ENCODE measurements at places on chromosomes 2 and 18.

- no peaks in the 10 kb centered on the region for H3K4me1 ChIP-seq
- H3K4me3 ChIP-seq, result no peak overlapping the region
- DNase-seq, result no peak
Measured at GRCh38 chr18:8765783-8766463, 60.6 kb downstream of the MTCL1 start.

DNA sequence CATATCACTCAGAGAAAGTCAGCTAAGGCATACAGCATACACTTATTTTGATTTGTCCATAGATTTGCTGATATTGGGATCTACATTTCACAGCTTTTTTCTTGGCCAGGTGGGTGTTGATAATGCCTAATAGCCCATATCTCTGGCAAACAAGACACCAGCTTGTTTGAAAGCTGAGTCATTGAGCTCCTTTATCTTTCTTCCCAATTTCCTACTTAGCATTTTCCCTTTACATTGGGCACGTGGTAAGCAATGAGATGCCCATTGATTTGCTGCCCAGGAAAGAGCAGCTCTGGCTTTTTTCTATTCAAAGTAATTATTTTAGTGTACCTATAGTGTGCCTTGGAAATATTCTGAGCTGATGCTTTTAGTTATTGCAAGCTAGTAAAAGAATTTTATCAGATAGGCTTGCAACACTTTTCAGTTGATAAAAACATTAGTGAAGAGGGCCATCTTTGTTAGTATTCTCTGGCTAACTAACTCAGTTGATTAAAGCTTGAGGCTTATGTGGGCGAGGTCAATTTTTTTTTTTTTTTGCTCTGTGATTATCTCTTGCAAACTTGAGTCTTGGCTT is 79.6 kb downstream of the OSBPL6 start:
- no peaks in the 10 kb centered on the region for H3K27me3 ChIP-seq
- no peaks in the 10 kb centered on the region for H3K36me3 ChIP-seq
- H3K4me1 ChIP-seq, result no peaks in the 10 kb centered on the region
- H3K4me3 ChIP-seq, result no peak overlapping the region
- H3K27ac ChIP-seq, result no peak overlapping the region
- no peak for DNase-seq

DNA sequence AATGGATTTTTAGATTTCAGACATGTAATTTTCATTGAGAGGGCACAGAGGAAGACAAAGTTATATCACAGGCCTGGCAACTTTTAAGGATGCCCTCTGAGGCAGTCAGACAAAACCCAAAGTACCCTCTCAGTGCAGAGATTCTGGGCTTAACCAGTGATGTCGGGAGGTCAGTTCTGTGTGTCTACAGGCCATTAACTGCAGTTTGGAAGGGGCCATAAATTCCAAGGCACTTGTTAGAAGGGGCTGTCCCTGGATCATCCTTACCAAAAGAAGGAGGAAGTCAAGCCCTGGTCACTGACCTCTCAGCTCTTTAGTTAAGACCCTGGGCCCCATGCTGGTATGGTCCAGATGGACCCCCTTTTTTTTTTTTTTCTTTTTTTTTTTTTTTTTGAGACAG is 60.7 kb downstream of the LRRFIP1 start:
- H3K27ac ChIP-seq, result peak overlapping the region; percentile 94
- H3K36me3 ChIP-seq, result peaks cover 2% of the 10 kb centered on the region
- DNase-seq, result no peak
- peaks cover 46% of the 10 kb centered on the region for H3K4me1 ChIP-seq
- H3K27me3 ChIP-seq, result no peaks in the 10 kb centered on the region

DNA sequence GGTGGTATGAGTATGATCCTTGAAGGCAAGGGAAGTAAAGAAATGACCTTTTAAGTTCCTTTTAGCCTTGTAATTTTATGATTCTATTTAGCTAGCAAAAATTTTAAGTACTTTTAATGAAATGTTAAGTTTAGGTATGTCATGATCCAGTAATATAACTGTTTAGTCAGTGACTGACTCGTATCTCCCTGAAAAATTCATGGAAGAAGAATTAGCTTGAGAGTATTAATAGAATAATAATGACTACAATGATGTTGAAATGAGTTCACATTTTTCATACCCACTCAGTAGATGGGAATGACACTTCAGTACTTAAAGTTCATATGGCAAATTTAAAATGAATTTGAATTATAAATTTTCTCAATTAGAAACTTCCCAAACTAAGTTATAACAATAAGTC is 14.6 kb downstream of the RAB3GAP1 start:
- no peak overlapping the region for H3K4me3 ChIP-seq
- no peaks in the 10 kb centered on the region for H3K4me1 ChIP-seq
- H3K36me3 ChIP-seq, result no peaks in the 10 kb centered on the region
- DNase-seq, result no peak
- H3K27ac ChIP-seq, result no peak overlapping the region

DNA sequence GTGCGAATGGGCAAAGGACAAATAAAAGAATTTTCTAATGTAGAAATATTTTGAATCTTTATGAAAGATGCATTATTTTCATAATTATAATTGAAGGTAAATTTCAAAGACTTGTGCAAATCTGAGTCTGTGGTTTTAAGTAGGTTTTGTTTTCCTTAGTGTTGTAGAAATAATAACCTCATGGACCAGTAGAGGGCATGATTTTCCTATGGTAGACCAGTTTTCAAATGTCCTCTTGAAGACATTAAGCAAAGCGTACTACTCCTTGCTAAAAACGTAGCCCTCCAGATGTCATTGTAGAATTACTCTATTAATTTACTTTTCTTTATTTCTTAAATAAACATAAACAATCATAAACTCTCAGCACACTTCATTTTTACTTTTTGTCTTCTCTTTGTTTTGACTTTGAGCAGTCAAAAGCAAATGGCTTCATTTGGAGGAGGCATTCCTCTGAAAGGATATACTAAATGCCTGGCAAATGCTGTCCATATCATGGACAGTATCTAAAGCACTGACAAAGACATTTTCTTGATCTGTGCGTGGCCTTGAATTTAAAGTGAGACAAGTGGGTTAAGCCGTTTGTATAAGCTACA is 85.8 kb upstream of the FAM237A start:
- DNase-seq, result no peak
- no peaks in the 10 kb centered on the region for H3K36me3 ChIP-seq
- H3K4me1 ChIP-seq, result no peaks in the 10 kb centered on the region

- no peak for DNase-seq
- H3K4me3 ChIP-seq, result peak overlapping the region; percentile 56
- peak overlapping the region; percentile 75 for H3K27ac ChIP-seq
- no peaks in the 10 kb centered on the region for H3K36me3 ChIP-seq
- no peaks in the 10 kb centered on the region for H3K27me3 ChIP-seq
Measured at GRCh38 chr2:42132191-42132965, 36.8 kb upstream of the EML4 start.

DNA sequence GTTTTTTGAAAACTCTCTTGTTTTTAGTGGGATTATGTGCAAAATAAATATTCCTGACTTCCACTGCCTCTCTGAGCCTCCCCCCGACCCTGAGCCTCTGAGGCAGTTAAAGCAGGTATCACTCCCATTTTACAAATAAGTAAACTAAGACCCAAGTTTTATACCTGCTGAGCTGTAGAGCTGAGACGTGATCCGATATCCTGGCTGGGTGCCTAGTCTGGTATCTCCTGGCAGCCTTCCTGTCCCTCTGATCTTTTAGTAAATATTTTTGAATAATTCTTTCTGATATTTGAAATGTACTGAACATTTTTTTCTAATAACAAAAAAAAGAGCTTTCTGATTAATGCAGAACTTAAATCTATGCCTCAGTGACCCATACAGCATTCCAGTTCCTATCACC is 108.3 kb upstream of the NOSTRIN start:
- no peak overlapping the region for H3K4me3 ChIP-seq
- H3K27ac ChIP-seq, result no peak overlapping the region
- DNase-seq, result no peak
- no peaks in the 10 kb centered on the region for H3K4me1 ChIP-seq

DNA sequence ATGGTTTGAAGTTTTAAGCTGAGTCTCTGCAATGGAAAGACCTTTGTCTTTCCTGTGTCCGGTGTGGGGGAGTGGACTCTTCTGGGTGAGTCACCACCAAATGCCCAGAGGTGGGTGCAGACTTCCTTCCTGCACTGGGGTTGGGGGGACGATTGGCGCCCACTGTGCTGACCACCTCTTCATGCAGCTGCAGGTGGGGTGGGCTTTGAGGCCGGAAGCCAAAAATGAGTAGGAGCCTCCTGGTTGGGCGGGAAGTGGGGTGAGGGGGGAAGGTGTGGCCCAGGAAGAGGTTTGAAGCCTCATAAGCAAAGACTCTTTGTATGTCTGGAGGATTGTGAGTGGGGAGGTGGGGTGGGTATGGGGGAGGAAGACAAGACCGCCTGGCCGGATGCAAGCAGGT is 27.6 kb downstream of the PAX8 start:
- DNase-seq, result no peak
- no peaks in the 10 kb centered on the region for H3K36me3 ChIP-seq
- no peaks in the 10 kb centered on the region for H3K4me1 ChIP-seq
- no peak overlapping the region for H3K27ac ChIP-seq
- no peak overlapping the region for H3K4me3 ChIP-seq
- H3K27me3 ChIP-seq, result no peaks in the 10 kb centered on the region

- H3K27ac ChIP-seq, result no peak overlapping the region
- DNase-seq, result no peak
- H3K4me3 ChIP-seq, result no peak overlapping the region
- H3K4me1 ChIP-seq, result no peaks in the 10 kb centered on the region
Measured at GRCh38 chr2:58052978-58053377, 6.4 kb downstream of the VRK2 start.

- H3K4me1 ChIP-seq, result no peaks in the 10 kb centered on the region
- H3K27ac ChIP-seq, result no peak overlapping the region
- H3K4me3 ChIP-seq, result no peak overlapping the region
- DNase-seq, result no peak
- no peaks in the 10 kb centered on the region for H3K27me3 ChIP-seq
Measured at GRCh38 chr2:141399270-141399669, 731.5 kb downstream of the LRP1B start.

GRCh38 chr18:22914633-22915032 is 18.5 kb upstream of the RBBP8 start:
- no peaks in the 10 kb centered on the region for H3K36me3 ChIP-seq
- H3K4me1 ChIP-seq, result no peaks in the 10 kb centered on the region
- no peaks in the 10 kb centered on the region for H3K27me3 ChIP-seq
- H3K27ac ChIP-seq, result no peak overlapping the region
- H3K4me3 ChIP-seq, result no peak overlapping the region

DNA sequence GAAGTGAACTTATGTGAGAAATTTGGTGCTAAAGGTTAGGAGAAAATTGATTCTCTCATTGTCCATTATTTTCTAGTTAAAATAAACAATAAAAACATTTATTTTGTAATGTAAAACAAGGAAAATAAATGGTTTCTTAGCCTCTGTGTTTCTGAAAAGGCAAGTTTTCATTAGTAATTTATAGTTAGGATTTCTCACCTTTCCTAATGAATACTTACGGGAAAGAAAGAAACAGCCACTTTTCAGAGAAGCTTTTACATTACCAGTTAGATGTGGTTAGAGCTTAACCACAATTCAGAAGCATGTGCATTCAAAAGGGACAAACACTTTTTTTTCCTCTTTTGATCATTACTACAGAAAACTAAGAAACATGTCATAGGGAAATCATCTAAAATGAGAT is 18.8 kb downstream of the NEMP2 start:
- no peaks in the 10 kb centered on the region for H3K4me1 ChIP-seq
- H3K36me3 ChIP-seq, result no peaks in the 10 kb centered on the region
- no peak overlapping the region for H3K4me3 ChIP-seq
- H3K27me3 ChIP-seq, result no peaks in the 10 kb centered on the region

DNA sequence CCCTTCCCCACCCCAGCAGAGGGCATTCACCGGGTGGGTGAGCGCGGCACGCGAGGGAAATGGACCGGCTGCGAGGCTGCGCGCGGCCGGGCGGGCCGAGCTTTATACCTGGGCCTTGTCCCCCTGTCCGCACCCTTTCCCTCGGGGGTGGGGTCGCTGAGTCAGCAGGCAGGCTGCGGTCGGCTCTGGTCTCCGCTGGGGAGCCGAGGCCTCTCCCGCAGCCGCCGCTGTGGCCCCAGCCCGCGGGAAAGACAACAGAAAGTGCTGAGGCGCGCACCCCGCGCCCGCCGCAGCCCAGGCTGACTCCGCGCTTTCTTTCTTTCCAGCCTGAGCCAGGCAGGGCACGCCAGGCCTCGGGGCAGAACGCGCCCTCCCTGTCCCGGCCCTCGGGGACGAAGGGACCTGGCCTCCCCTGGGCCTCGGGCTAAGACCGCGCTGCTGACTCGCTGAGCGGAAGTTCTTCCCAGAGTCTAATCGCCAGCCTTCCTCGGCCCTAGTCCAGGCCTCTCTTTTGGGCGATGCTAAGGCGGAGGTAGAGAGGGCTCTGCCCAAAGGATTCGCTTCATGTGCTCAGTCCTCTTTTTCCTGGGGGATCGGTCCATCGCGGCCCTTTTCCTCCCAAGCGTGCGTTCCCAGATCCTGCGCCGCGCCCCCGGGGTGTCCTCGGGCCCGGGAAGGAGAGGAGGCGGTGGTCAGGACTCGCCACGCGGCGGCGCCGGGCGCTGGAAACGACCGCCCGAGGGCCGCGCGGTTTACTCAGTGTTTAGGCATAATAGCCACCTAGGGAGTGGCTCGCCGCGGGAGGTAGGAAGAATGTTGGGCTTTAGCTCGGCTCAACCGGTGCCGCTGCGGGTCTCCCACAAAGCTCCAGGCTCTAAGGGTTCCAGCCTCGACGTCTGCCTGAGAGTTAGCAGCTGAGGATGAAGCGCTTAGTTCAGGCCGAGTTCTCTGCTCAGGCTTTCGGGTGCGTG is at the start of gene CRYBA2:
TSS of gene CRYBA2 (minus strand) at position 78 of the 971 bp plus-strand sequence. CDS start 246 bp downstream, outside the sequence.
- H3K36me3 ChIP-seq, result no peaks in the 10 kb centered on the region
- H3K27ac ChIP-seq, result no peak within 1 kb of the TSS
- peaks cover 56% of the 10 kb centered on the region for H3K27me3 ChIP-seq
- DNase-seq, result no peak
- H3K4me3 ChIP-seq, result peak within 1 kb of the TSS; percentile 54

GRCh38 chr2:25149646-25150045 is 18.7 kb downstream of the POMC start:
- no peaks in the 10 kb centered on the region for H3K36me3 ChIP-seq
- no peak for DNase-seq
- no peak overlapping the region for H3K4me3 ChIP-seq
- no peak overlapping the region for H3K27ac ChIP-seq

- peak overlapping the region; percentile 59 for H3K4me3 ChIP-seq
- DNase-seq, result peak; percentile 96
- peak overlapping the region; percentile 34 for H3K27ac ChIP-seq
- H3K4me1 ChIP-seq, result no peaks in the 10 kb centered on the region
- no peaks in the 10 kb centered on the region for H3K36me3 ChIP-seq
Measured at GRCh38 chr2:25362049-25362433, 20.3 kb upstream of the DNMT3A start.

GRCh38 chr2:108635630-108636354 is 83.5 kb upstream of the RANBP2 start:
- no peaks in the 10 kb centered on the region for H3K27me3 ChIP-seq
- no peak for DNase-seq
- H3K27ac ChIP-seq, result peak overlapping the region; percentile 80

GRCh38 chr2:9178110-9178903 is 28.3 kb upstream of the ASAP2 start:
- H3K4me1 ChIP-seq, result peaks cover 28% of the 10 kb centered on the region
- no peak overlapping the region for H3K4me3 ChIP-seq
- no peak for DNase-seq
- no peaks in the 10 kb centered on the region for H3K36me3 ChIP-seq
- peak overlapping the region; percentile 91 for H3K27ac ChIP-seq
- H3K27me3 ChIP-seq, result no peaks in the 10 kb centered on the region

GRCh38 chr2:4827836-4828235 is 864.3 kb upstream of the SOX11 start:
- H3K4me1 ChIP-seq, result no peaks in the 10 kb centered on the region
- no peaks in the 10 kb centered on the region for H3K36me3 ChIP-seq
- H3K27me3 ChIP-seq, result no peaks in the 10 kb centered on the region
- no peak overlapping the region for H3K4me3 ChIP-seq
- no peak for DNase-seq

Measured in ascending aorta (tissue), 2 donors.